ENCODE measurements at places on chromosomes 12 and 14.
A peak's percentile ranks its signal among the peaks of the same experiment; 100 is the strongest.

DNA sequence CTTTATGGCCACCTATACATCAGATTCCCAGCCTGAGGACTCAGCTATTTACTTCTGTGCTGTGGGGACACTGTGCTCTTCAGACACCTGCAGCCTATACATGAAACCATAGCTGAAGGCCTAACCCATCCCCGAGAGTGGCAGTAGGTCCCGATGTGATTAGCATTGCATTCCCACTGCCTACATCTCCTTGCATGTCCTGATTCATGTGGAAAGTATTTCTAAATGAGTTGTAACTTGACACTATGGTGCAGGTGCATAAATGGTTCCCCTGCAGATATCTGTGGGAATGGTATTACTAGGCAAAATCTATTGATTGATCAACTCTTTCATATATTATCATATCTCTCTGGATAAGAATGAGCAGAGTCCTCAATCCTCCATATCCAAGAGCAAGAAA is 433.5 kb downstream of the DAD1 start:
- no peak for DNase-seq

DNA sequence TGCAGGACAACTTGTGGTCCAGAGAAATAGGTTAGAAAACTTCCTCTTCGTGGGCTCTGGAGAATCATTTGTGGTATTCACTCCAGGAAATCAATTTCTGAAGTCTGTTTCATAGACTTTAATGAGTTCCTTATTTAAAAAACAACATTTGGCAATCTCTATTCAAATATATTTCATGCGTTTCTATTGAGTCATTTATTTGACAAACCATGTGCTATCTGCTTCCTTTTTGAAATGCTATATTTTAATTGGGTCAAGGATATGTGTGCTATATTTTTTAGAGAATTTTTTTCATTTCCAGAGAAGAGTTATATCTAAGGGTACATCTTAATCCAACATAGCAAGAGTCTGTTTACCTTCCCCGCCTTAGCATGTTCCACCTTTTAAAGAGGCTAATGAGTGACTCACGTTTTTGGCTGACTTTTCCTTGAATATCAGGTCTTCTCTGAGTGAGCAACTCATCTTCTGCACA is 252.4 kb upstream of the EGLN3 start:
- DNase-seq, result no peak

DNA sequence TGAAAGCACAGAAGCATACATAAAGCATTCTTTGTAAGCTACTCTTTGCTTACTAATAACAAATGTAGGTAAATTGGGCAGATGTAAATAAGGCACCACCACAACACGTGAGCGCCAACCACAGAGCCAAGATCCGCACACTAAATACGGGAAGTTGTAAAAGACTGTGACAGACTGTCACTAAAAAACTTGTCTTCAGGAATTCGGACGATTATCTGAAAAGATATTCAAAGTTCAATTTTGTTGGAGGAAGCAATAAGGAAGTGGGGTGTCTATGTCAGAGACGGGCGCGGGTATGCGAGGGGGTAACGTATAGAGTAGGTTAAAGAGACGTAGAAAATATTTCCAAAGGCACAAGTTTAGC is 1.5 kb upstream of the HSP90B1 start:
- DNase-seq, result peak; percentile 25

GRCh38 chr12:14264316-14264715 is 101.2 kb upstream of the ATF7IP start:
- DNase-seq, result no peak

DNA sequence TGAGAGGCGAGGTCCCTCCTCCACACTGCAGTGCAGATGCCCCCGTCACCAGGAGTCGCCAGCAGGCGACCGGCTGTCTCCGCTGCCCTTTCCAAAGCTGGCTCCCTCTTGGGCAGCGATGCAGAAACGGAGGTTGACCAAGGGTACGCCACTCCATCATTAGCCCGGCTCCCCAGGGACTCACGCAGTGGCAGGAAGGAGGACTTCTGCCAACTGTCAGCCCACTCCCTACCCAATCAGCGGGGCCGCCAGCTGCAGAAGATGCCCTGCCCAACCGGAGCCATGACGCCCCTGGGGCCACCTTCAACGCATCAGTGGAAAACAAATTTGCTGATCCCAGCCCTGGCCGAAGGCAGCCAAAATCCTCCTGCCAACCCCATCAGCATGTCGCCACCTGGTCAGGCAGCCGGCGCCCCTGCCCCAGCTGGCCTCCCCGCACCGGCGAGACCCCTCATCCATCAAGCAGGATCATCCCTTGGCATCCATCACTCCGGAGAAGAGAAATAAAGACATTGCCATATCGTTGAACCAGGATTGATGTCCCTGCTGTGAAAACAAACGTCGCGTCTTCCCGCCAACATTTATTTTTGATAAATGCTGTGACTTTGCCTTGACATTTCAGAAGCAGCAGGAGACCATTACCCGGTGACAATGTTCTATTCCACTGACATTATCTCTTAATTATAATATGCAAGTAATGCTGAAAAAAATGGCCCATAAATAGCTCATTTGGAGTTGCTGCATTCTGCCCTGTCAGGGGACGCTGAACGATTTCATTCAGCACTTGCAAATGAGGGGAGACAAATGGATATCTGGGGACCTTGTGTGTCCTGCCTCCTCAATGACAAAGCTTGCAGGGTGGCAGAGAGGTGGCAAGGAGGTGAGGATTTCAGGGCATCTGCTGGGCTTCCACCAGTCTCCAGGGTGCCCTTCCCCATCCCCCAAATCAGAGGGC is 105.1 kb downstream of the SCARB1 start:
- no peak for DNase-seq

DNA sequence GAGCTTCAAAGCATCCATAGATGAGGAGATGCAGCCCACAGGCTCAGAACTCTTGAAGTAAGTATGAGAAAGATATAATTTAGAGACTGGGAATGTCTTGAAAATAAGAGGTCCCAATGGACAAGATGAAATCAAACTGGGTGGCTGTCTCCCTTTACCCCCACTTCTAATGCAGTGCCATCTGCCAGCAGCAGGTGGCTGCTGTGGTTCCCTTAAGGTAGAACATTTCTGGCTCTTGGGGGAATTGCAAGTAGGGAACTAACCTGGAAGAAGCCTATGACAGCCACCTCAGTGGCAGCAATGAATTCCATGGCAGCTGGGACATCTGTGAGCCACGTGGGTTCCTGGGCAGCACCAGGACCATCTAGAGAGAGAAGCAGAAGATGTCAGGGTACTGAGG is 648 bp downstream of the ERP27 start:
- DNase-seq, result no peak

DNA sequence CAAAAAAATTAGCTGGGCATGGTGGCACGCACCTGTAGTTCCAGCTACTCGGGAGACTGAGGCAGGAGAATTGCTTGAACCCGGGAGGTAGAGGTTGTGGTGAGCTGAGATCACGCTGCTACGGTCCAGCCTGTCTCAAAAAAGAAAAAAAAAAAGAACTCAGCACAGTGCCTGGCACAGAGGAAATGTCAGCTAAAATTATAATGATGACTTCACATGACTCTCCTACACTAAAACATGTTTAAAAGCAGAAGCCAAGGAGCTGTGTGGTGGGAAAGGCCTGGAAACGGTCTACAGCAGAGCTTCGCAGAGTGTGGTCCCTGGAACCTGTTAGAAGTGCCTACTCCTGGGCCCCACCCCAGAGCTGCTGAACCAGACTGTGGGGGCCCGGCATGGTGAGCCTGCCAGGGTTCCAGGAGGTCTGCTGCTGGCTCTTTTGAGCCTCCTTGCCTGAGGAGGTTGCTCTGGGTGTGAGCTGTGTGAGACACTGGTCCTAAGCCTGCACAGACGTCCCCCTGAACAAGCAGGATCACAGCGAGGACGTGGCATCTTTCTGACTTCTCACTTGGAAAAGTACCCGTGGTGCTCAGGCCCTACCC is 28.1 kb downstream of the TCHP start:
- no peak for DNase-seq

GRCh38 chr14:100289916-100290606 is 16.2 kb downstream of the SLC25A29 start:
- no peak for DNase-seq

DNA sequence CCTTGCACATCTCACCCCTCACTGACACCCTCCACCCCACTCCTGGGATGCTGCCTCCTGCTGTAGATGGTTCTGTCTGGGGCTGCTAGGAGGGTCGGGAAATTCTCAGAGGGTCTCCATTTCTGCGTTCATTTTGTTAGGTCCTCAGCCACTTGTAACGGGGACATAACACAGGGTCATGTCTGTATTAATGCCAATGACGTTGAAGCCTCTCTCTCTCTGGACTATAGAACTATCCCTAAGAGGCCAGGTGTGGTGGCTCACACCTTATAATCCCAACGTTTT is 14.6 kb downstream of the SIVA1 start:
- no peak for DNase-seq

- DNase-seq, result no peak
Measured at GRCh38 chr14:103284574-103285467, 49.2 kb upstream of the EIF5 start.

DNA sequence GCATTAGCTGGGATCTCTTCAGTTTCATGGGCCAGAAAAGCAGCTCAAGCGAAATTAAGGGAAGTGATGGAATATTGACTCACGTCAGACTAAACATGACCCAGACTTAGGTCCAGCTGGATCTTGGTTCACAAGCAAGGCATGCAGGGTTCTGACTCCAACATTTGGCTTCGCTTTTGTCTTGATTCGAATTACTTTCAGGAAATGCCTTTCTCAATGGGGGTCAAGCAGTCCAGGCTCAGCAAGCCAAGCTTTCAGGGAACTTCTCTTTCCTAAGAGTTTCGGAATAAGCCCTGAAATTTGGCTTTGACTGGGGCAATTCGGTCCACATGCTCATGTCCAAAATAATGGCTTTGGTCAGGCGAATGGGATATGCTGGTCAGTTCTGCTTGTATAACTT is 678.7 kb upstream of the TMEM132C start:
- no peak for DNase-seq

All from CD8-positive, alpha-beta T cell (primary cell).